ENCODE measurements at places on chromosomes 3 and 15.

DNA sequence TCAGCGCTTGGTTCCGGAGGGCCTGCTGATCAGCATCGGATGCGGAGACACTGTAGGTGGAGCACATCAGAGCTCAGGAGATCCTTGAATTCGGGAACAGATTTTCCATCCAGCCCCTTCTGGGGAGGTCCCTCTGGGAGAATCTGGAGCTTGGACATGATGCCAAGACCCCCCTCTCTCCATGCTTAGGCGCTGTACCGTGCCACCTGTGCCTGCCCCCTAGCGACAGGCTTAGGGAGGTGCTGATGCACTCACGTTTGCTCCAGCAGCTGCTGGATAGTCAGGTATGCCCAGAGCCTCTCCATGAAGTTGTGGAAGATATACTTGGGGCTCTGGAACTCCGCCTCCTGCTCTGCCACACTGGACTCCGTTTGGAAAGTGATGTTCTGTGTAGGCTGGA is 9.7 kb downstream of the ITIH4 start:
- DNase-seq: no peak

- no peak for DNase-seq
Measured at GRCh38 chr3:193656445-193656844, 63.4 kb downstream of the OPA1 start.

GRCh38 chr15:73168487-73168886 is 116.2 kb downstream of the NEO1 start:
- no peak for DNase-seq

- DNase-seq: no peak
Measured at GRCh38 chr3:95172164-95172943, 1109.5 kb downstream of the NSUN3 start.

DNA sequence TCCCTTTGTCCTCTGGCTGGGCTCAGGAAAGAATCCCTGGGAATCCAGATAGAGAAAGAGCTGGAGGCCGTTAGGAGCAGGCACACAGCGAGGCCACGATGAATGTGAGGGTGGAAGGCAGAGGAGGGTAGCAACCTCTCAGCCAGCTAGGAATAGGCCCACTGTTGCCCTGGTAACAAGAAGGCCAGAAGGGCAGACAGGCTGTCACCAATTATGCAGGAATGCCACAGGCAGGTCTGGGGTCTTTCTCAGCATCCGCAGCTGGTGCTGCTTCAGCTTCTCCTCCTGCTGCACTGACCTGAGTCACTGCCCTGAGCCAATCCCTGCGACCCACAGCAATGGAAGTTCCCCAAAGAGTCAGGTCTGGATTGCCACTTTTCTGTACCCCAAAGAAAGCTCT is 62.8 kb upstream of the C3orf80 start:
- DNase-seq: no peak

DNA sequence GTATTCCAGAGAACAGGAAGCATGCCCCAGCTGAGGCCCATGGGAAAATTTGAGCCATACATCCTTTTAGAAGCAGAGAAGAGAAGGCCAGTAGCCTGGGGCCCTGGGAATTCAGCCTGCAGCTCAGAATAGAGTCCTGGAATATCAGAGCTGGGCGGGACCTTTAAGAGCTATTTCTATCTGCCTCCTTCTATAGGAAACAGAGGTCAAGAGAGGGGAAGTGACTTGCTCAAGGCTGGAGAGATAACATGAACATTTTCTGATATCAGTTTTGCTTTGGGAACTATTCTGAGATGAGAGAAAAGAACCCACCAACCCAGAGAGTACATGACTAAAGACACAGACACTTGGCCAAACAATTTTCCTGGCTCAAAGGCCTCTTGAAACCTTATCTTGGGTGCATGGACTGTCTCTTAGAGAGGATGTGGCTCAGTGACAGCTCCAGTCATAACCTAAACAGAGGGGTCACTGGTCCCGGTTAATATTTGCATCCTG is 26.0 kb downstream of the MASP1 start:
- DNase-seq: no peak

GRCh38 chr3:194908496-194908895 is 222.8 kb downstream of the FAM43A start:
- DNase-seq: no peak

- no peak for DNase-seq
Measured at GRCh38 chr3:190865828-190866227, 3.3 kb upstream of the GMNC start.

DNA sequence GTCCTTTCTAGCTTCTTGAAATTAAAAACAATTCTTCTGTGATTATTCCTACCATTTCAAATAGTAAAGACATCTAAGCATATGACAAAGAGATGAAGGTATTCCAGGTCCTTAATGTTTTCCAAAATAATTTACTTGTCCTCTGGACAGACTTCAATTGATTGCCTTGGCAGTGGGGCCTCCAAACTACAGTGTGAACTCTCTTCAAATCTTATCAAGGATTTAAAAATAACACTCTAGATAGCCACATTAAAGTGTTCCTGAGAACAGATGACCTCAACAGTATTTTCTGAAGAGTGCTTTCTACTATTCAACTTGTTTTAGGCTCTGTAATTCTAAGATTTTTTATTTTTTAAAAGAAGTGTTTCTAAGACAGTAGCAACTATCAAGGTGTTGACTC is 7.9 kb upstream of the MLF1 start:
- DNase-seq: no peak

- DNase-seq: no peak
Measured at GRCh38 chr3:50419595-50420370, 60.5 kb upstream of the TMEM115 start.

- DNase-seq: no peak
Measured at GRCh38 chr15:41780727-41781126, 6.4 kb downstream of the MAPKBP1 start.

- peak; percentile 74 for DNase-seq
Measured at GRCh38 chr3:122382888-122383666, at the start of gene MIX23. MIX23 (minus strand) TSS chr3:122383231; CDS start chr3:122383224, 7 bp downstream.

GRCh38 chr3:12178091-12178820 is 19.5 kb upstream of the TIMP4 start:
- DNase-seq: no peak

DNA sequence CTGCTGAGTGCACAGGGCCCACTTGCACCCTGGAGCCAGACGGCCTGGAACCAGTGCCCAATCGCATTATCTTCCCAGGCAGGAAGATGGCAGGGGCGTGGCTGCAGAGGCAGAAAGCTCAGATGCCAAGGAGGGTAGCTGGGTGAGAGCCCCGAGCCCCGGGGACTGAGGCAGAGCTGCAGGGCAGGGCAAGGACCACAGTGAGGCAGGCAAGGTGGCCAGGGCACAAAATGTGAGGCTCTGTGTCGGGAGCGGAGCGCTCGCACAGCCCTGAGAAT is 1.6 kb upstream of the CCDC33 start:
- no peak for DNase-seq

GRCh38 chr3:85321892-85322291 is 363.1 kb downstream of the CADM2 start:
- no peak for DNase-seq

DNA sequence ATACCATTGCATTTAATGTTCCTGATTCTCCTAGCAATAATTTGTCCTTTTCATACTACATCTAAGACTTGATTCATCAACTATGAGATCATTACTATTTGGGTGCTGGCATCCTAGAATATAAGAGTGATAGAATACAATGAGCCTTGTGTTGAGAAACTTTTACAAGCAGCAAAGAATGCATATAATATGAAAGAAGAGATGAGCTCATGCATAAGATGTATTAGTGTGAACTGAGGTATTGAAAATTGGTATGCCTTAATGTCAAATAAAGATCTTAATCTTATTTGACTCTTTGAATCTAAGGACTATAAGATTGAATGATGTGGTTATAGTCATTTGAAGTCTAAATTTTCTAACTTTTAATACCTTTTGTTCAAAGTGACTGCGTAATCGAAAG is 220.0 kb upstream of the ARHGEF26 start:
- no peak for DNase-seq

DNA sequence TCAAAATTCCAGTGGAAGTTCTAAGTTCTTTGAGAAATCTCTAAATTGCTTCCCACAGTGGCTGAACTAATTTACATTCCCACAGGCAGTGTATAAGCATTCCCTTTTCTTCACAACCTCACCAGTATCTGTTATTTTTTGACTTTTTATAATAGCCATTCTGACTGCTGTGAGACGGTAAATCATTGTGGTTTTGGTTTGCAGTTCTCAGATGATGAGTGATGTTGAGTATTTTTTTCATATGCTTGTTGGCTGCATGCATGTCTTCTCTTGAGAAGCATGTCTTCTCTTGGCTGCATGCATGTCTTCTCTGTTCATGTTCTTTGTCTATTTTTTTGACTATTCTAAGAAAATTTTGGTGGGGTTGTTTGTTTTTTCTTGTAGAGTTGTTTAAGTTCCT is 499.6 kb upstream of the CCDC54 start:
- DNase-seq: no peak

DNA sequence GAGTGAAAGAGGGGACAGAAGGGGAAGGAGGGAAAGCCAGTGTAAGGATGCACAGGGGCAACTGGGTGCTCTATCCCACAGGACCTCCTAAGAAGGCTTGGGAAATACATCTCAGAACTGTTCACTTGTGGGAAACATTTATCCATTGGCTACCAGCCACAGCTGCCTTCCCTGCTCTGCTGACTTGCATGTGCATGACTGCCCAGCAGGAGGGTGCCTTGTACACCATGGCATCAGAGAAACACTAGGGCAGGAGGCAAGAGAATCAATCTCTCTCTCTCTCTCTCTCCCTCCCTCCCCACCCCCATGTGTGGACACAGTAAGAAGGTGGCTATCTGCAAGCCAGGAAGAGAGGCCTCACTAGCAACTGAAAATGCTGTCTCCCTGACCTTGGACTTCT is 62.9 kb upstream of the ZBTB38 start:
- DNase-seq: no peak

GRCh38 chr3:27503526-27503925 is 19.3 kb upstream of the SLC4A7 start:
- DNase-seq: no peak

DNA sequence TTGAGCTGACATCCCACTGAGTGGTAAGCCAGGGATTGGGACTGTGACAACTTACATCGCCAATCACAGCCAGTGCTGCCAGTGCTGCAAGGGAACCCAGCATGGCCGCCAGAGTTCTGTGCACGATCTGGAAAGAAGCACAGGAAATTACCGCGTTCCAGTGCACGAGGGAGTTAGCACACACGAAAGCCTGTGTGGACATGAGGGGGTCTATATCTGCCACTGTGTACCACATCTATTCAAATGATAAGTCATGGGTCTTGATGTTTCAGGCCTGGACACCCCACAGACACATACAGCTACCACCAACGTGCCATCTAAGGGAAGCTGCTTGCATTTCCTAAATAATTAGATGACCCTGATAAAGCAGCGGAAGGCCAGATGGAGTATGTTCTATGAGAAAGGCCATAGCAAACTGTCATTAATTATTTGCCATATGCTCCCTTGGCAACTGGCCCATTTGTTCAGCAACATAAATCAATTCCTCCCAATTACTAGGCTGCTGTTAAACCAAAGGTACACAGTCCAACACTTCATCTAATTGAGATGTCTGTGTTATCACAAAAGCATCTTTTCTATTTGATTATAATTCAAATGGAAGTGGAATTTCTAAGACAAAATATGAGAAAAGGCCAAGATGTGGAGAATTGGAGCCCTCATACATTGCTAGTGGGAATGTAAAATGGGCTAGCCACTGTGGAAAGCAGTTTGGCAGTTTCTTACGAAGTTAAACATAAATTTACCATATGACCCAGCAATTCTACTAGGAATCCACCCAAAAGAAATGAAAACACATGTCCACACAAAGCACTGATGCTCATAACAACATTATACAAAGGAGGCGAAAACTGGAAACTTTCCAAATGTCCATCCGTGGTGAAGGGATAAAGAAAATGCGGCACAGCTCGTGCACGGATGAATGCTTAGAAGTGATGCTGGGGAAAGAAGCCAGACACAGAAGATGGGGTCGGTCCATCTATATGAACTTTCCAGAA is 108.3 kb downstream of the OCA2 start:
- no peak for DNase-seq

DNA sequence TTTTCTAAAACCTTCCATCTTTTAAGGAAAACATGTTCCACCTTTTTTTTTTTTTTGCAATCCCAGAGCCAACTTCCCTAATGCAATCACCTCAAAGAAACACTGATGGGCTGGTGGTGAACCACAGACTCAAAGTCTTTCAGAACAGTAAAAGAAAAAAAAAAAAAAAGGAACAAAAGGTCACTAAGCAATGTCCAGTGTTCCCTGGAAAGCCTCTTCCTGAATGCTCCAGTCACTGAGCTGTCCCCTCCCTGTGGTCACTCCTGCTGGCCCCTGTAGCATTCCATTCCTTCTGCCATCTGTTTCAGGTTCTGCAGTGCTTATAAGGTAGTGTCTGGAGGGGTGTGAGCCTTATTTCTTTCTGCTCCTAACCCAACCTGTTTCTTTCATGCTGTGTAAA is 53.3 kb downstream of the AAGAB start:
- no peak for DNase-seq

DNA sequence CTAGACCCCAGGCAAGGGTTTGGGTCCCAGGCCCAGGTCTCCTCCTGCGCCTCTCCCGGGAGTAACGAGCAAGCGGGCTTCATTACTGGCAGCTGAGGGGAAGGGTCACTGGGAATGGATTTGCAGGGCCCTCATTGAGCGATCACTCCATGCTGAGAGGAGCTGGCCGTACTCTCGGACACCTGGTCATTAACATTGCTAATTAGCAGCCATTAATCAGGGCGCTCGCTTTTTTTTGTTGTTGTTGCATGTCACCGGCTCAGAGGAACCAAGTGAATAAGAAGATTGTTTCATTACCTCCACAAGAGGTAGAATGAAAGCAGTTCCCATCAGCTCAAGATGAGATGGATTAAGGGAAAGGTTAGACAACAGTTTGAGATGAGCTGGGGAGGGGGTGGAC is 293.0 kb upstream of the ATP11B start:
- DNase-seq: no peak

GRCh38 chr3:72446218-72447058 is 401.8 kb downstream of the SHQ1 start:
- DNase-seq: no peak

DNA sequence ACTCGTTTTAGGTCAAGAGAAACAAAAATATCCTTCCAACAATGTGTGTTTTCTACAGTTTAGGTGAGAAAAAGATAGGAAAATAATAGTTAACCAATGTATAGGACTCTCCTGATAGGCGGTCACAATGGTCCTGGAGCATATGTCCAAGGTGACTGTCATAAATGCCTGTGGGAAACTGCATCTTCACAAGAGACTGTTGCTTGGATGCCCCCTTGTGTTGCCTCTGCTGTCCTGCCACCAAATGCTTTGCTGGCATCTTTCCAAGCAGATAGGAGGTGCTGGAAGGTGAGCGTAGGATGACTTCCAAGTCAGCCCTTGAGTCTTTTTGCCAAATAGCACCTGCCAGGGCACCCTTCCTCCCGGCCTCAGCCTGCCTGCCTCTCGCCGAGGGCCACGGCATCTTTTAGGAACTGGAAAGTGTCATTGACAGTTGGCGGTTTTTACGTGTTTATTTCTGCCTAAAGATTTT is 24.1 kb upstream of the SACM1L start:
- peak; percentile 31 for DNase-seq

GRCh38 chr3:41574900-41575299 is 375.6 kb downstream of the CTNNB1 start:
- no peak for DNase-seq

- no peak for DNase-seq
Measured at GRCh38 chr15:57340682-57341259, 35.5 kb upstream of the CGNL1 start.

GRCh38 chr3:47949979-47950378 is 66.2 kb downstream of the MAP4 start:
- DNase-seq: no peak

GRCh38 chr3:171373711-171374110 is 86.5 kb downstream of the TNIK start:
- no peak for DNase-seq

GRCh38 chr15:87660251-87661129 is 596.0 kb downstream of the NTRK3 start:
- no peak for DNase-seq

- DNase-seq: no peak
Measured at GRCh38 chr3:127770671-127771355, 51.5 kb downstream of the MGLL start.

All from activated T-helper 9 cell treated with anti-CD3 and anti-CD28 coated beads, Interleukin-2, amount 50 U/mL, for 16 hours (primary cell).